Thymus (tissue), 14 donors: ENCODE measurements at places on chromosomes 13 and 19. TPM values are rescaled to one million over a fixed set of nuclear protein-coding genes. Genes with fewer than 3 reads are reported as not detected.

DNA sequence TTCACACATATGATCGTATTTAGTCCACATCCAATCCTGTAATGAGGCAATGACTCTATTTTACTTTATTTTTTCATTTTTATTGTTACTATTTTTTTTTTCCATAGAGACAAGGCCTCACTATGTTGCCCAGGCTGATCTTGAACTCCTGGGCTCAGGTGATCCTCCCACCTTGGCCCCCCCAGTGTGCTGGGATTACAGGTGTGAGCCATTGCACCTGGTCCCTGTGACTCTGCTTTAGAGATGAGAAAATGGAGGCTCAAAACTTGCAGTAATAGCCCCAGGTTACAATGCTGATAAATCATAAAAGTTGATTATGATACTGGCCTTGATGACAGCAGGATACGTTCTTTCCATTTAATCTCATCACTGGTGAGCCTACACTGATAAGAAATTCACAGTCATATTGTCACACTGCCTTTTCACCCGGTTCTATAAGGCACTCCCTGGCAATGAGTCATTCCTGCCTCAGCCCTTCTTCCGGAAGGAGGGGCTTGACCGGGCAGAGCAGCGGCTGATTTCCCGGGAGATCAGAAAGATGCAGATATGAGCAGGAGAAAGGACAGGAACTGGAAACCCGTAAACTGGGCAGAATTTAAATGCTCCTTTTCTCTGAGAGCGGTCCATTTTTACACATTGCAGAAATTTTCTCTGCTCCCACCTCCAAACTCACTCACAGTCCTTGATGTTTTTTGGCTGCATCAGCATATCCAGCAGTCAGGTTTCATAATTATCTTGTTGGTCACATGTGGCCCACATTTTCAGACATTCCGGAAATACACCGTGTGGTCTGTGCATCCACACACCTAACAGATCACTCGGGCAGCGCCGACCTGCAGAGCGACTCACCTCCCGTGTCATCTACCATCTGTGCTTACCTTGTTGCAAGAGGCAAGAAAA is 616.4 kb downstream of the EFNB2 start:
- no peak for DNase-seq

The LPAR2 gene
- 5.9 TPM for total RNA-seq

The FSD1 gene
- 4.3 TPM for total RNA-seq

DNA sequence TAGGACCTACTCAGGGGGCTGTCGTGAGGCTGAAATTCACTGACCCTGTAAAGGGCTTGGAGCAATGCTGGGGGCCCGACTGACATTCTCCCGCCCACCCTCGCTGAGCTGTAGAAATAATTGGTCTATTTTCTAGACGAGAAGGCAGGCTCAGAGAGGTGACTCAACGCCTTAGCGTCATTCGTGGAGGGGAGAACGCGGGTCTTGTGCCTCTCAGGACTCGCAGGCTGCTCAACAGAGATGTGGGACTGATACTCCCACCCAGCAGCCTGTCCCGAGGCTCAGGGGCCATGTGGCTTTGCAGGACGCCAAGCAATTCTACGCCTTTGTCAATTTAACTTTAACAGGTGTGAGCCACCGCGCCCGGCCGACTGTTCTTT is 23.6 kb upstream of the ASPDH start:
- DNase-seq = no peak

The ZNF492 gene
- 2.0 TPM for total RNA-seq

GRCh38 chr19:55046975-55047622 is 9.0 kb upstream of the GP6 start:
- no peak for DNase-seq

DNA sequence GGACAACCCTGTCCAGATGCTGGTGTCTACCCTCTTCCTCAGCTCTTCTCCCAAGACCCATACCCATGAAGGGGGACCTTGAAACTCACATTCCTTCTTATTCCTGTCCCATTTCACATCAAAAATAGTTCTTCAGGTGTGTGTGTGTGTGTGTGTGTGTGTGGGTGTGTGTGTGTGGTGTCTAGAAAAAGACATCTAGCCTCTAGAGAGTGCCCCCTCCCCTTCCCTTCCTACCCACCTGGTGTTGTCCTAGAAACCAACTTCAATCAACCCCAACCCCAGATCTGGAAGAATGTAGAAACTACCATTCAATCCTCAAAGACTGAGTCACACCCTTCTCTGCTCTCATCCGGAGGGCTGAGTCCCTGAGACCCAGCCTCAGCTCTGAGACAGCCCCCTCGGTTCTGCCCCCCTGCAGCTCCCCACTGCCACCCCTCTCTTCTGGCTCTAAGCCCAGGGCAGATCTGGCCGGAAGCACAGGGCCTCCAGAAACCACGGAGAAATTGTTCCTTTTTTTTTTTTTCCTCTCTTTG is 3.5 kb downstream of the KCNN4 start:
- DNase-seq = peak; percentile 95

The RETN gene
- 9.5 TPM for total RNA-seq

The NCCRP1 gene
- total RNA-seq = 2.1 TPM

- no peak for DNase-seq
Measured at GRCh38 chr19:11481534-11482383, 913 bp upstream of the ELAVL3 start.

The MPND gene
- total RNA-seq = 7.8 TPM

GRCh38 chr19:30102239-30102638 is 160.2 kb downstream of the URI1 start:
- no peak for DNase-seq

DNA sequence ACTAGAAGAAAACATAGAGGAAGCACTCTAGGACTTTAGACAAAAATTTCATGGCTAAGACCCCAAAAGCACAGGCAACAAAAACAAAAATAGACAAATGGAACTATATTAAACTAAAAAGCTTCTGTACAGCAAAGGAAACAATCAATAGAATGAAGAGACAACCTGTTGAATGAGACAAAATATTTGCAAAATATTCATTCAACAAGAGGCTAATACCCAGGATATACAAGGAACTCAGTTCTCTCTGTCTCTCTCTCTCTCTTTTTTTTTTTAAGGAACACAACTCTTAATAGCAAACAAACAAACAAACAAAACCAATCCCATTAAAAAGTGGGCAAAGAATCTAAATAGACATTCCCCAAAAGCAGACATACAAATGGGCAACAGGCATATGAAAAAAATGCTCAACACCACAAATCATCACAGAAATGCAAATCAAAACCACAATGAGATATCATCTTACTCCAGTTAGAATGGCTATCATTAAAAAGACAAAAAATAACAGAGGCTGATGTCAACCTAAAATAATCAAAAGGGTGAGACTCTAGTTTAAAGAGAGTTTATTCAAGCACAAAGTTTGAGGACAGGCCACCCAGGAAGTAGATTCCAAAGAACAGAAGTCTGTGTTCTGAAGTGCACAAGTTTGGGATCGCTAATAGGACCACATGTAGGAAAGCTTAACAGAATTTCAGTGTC is 27.1 kb upstream of the SLC7A9 start:
- no peak for DNase-seq

The KLK15 gene
- total RNA-seq = not detected

DNA sequence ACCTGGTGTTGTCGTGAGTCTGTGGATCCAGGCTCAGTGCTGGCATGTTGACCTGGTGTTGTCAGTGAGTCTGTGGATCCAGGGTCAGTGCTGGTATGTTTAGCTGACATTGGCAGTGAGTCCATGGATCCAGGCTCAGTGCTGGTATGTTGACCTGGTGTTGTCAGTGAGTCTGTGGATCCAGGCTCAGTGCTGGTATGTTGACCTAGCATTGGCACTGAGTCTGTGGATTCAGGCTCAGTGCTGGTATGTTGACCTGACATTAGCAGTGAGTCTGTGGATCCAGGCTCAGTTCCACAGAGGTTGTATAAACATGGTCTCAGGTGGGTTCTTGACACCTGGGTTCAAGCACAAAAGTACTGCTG is 16.8 kb upstream of the PDCD2L start:
- no peak for DNase-seq

GRCh38 chr19:30897034-30897433 is 452.2 kb downstream of the TSHZ3 start:
- no peak for DNase-seq

DNA sequence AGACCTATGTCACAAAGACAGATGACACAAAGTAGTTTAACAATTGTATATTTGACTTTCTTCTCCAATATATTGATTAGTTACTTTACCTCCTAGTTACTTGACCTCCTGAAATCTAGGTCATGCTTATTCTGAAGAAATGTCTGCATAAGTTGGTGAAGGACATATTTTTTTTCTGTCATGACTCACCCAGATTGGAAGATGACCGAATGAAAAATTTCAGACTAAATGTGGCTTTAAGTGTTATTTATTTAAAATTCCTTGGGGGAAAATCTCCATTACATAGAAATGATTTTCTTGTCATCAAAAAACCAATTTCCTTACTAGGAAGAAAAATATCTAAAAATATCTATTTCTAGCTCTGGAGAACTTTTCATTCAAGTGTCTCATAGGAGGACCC is 217.1 kb downstream of the POSTN start:
- no peak for DNase-seq

GRCh38 chr19:35615036-35615435 is 2.5 kb downstream of the HAUS5 start:
- DNase-seq = no peak

The LIN7B gene
- total RNA-seq = 3.5 TPM

DNA sequence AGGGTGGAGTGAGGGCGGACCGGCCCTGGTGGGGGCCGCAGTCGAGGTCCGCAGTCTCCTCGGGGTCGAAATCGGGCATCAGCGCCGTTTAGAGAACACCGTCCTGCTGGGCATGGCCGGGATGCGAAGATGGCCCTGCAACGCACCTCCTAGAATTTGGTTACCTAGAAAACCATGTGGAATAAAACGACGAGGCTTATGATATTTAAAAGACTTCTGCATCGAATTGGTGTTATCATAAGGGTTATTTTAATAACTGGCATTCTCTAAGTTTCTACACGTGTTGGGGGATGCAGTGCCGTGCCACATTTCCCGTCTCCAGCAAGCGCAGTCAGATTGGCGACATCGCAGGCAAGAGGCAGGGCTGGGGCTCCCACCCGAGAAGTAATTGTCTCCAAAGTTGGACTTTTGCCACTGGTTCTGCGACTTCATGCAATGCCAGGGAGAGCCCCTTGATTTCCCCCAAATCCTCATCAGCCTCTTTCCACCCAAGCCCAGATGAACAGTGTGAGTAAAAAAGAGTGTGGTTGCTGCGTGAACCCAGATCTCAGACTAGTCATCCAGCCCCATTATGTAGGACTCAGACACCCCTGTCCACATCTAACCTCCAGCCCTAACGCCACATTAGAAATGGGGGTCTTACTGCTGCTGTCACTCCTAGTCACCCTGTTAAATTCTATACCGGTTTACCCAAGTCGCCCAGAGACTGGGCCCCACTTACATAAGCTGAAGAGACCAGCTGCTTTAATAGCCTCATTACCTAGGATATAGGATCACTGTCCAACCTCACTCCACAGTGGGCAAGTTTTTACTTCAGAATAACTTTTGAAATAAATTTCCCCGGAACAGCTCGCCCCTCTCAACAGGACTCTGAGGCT is 571 bp upstream of the DHRS12 start:
- no peak for DNase-seq

The GJA3 gene
- under 0.01 TPM for total RNA-seq

The SIAH3 gene
- 0.14 TPM for total RNA-seq

- DNase-seq = no peak
Measured at GRCh38 chr19:17294051-17294891, 9.0 kb downstream of the ABHD8 start.

The TUBB4A gene
- 0.24 TPM for total RNA-seq

GRCh38 chr19:30341611-30342201 is 30.5 kb upstream of the ZNF536 start:
- DNase-seq = no peak

GRCh38 chr19:38888876-38889275 is 10.5 kb downstream of the SIRT2 start:
- no peak for DNase-seq

GRCh38 chr13:114259974-114260373 is 21.4 kb upstream of the UPF3A start:
- no peak for DNase-seq

- DNase-seq = no peak
Measured at GRCh38 chr19:15885919-15886318, 12.0 kb downstream of the CYP4F2 start.

GRCh38 chr19:24051516-24051915 is 35.5 kb upstream of the ZNF254 start:
- DNase-seq = no peak

- DNase-seq = no peak
Measured at GRCh38 chr19:53332484-53332883, 1.1 kb upstream of the ZNF845 start.

DNA sequence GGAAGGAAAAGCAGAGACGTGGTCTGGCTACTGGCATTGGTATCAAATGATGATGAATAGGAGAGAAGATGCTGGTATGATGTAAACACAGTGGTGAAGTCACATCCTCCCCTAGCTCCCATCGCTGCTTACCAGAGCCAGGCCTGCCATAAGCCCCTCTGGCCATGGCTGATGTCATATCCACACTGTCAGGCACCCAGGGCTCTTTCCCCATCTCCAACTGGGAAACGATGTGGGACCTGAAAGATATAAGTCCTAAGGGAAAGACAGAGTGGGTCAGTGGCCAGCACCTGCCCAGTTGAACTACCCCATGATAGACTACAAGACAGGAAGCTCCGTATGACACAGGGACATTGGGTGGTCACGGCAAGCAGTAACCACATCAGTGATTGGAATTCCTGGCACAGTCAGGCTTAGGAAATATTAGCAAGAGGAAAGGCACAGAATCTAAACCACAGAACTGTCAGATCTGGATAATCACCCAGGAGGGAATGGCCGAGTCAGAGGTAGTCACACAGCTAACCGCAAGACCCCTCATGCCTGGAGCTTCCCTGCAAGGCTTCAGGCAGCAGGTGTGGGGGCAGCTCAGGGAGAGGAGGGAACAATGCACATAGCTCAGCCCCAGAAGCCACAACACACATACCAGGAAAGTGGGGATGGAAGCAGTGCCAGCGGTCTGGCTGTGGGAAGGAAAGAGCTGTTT is 3.8 kb downstream of the ZNF792 start:
- DNase-seq = no peak

GRCh38 chr13:73748404-73748803 is 385.8 kb downstream of the KLF12 start:
- DNase-seq = no peak

The PTH2 gene
- total RNA-seq = not detected

GRCh38 chr13:94009701-94010100 is 469.8 kb downstream of the DCT start:
- no peak for DNase-seq

The ZNF625 gene
- total RNA-seq = 4.8 TPM

- DNase-seq = no peak
Measured at GRCh38 chr13:43244481-43244880, 221.1 kb downstream of the DNAJC15 start.

GRCh38 chr13:106911627-106912026 is 343.7 kb upstream of the ARGLU1 start:
- DNase-seq = no peak

GRCh38 chr13:27923794-27924528 is 4.2 kb downstream of the PDX1 start:
- DNase-seq = no peak

The ADAMTSL5 gene
- 0.05 TPM for total RNA-seq

GRCh38 chr19:688214-688613 is 7.0 kb downstream of the PRSS57 start:
- DNase-seq = no peak

- no peak for DNase-seq
Measured at GRCh38 chr19:5393088-5393487, 52.5 kb upstream of the PTPRS start.

The NLRP4 gene
- under 0.01 TPM for total RNA-seq

GRCh38 chr13:74466020-74466419 is 331.8 kb upstream of the KLF12 start:
- no peak for DNase-seq

GRCh38 chr13:27043013-27043412 is 128.6 kb downstream of the USP12 start:
- no peak for DNase-seq

The OR10H1 gene
- total RNA-seq = not detected

The LCP1 gene
- 596 TPM for total RNA-seq

GRCh38 chr19:1105008-1105872 is 1.4 kb downstream of the GPX4 start:
- DNase-seq = no peak
